ENCODE measurements at places on chromosomes 4 and X. TPM values are rescaled to one million over a fixed set of nuclear protein-coding genes. Genes with fewer than 3 reads are reported as not detected.

DNA sequence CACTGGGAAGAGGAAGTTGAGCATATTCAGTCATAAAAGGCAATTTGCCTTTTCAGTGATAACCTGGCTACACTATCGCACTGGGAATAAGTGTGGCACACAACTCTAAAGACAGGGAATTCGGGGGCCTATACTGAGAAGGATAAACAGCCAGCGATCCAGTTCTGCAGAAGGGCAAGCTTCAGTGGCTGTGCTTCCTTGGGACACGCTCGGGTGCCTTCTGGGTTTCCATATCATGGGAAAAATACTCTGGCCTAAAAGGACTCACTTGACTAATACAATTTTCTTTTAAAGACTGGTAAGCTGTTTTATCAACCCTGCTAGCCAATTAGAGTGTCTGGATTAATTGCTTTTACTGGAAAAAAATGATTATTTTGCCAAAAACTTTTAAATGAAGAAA lies 58.5 kb downstream of the TENM3 start:
- DNase-seq: no peak
- H3K27me3 ChIP-seq: no peaks in the 10 kb centered on the region
- no peaks in the 10 kb centered on the region for H3K36me3 ChIP-seq
- no peak overlapping the region for H3K4me3 ChIP-seq

- no peaks in the 10 kb centered on the region for H3K27me3 ChIP-seq
- H3K4me1 ChIP-seq: no peaks in the 10 kb centered on the region
- H3K36me3 ChIP-seq: no peaks in the 10 kb centered on the region
- H3K4me3 ChIP-seq: no peak overlapping the region
These were observed 30.1 kb downstream of the TEX13A start for GRCh38 chrX:105190252-105190853.

DNA sequence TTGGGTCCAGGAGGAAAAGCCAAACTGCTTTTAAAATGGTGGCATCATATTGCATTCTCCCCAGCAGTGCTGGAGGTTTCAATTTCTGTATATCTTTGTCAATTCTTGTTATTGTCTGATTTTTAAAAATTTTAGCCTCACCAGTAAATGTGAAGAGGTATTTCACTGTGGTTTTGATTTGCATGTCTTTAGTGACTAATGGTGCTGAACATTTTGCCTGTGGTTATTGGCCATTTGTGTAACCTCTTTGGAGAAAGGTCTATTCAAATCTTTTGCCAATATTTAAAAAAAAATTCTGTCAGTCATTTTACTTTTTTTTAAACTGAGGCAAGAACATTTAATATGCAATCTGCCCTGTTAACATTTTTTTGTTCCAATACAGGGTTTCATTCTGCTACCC lies 322.1 kb downstream of the TLL1 start:
- H3K36me3 ChIP-seq: no peaks in the 10 kb centered on the region
- H3K4me1 ChIP-seq: no peaks in the 10 kb centered on the region
- H3K27ac ChIP-seq: no peak overlapping the region
- H3K27me3 ChIP-seq: 0 out of 2 replicates have a peak, but pooled peaks cover 3% of the 10 kb centered on the region

- DNase-seq: no peak
- H3K27me3 ChIP-seq: no peaks in the 10 kb centered on the region
- peak overlapping the region; percentile 30 for H3K4me3 ChIP-seq
- H3K4me1 ChIP-seq: peaks cover 39% of the 10 kb centered on the region
- peaks cover 24% of the 10 kb centered on the region for H3K36me3 ChIP-seq
- H3K27ac ChIP-seq: peak overlapping the region; percentile 1
These were observed 8.3 kb downstream of the PPM1K start for GRCh38 chr4:88275949-88276515.

DNA sequence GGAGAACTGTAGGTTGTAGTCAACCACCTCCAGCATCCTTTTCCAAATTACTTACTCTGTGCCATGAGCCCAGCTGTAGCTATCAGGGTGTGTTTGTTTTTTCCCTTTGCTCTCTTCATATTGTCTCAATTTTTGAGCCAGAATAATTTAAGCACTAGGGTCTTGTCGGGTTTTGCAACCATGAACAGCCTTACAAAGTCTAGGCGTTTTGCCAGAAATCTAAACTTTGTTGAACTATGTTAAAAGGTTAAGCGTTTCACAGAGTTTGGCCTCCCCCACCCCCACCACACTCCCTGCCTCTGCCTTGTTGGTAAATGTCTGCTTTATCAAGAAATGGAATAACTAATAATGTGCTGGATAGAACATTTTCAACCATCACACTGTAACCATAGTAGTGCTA lies 190.6 kb upstream of the TTC29 start:
- no peak overlapping the region for H3K27ac ChIP-seq
- no peak overlapping the region for H3K4me3 ChIP-seq
- no peaks in the 10 kb centered on the region for H3K36me3 ChIP-seq
- no peak for DNase-seq
- no peaks in the 10 kb centered on the region for H3K4me1 ChIP-seq

DNA sequence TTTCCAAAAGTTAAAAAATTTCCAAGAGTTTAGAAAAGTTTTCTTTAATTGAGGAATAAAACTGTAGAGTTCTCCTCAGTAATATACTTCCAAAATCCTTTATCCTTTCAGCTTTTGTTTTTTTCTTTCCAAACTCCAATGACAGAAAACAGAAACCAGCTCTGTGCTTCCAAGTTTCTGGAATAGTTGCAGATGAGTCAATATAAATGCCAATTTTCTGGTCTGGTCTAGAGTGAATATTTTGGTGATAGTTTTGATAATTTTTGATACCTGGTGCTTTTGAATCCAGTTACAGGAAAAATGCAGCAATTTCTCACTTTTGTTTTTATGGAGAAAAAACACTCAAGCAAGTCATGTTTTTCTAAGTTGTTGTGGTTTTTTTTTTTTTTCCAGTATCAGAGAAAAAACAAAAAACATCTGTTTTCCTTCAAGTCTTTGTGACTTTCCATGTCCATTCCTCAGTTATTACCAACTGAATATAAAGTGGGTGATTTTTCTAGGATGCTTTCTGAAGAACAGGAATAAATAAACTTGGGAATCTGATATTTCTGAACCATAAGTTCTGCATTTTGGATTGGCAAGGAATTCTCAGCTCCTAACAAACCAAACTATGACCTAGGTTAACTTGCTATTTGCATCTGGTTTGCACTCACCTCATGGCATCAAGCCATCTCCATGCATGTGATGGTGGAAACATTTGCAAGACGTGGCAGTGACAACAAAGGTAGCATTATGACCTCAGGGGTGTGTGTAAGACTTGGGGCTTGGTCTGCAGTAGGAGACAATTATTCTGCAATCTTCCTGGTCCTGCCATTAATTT lies 139.1 kb downstream of the VEGFC start:
- no peak for DNase-seq
- no peaks in the 10 kb centered on the region for H3K27me3 ChIP-seq
- H3K27ac ChIP-seq: no peak overlapping the region
- no peaks in the 10 kb centered on the region for H3K36me3 ChIP-seq
- H3K4me1 ChIP-seq: no peaks in the 10 kb centered on the region

- H3K36me3 ChIP-seq: no peaks in the 10 kb centered on the region
- no peak overlapping the region for H3K27ac ChIP-seq
- H3K4me3 ChIP-seq: no peak overlapping the region
- H3K4me1 ChIP-seq: no peaks in the 10 kb centered on the region
These were observed 130.2 kb downstream of the ENOX2 start for GRCh38 chrX:130772776-130773143.

DNA sequence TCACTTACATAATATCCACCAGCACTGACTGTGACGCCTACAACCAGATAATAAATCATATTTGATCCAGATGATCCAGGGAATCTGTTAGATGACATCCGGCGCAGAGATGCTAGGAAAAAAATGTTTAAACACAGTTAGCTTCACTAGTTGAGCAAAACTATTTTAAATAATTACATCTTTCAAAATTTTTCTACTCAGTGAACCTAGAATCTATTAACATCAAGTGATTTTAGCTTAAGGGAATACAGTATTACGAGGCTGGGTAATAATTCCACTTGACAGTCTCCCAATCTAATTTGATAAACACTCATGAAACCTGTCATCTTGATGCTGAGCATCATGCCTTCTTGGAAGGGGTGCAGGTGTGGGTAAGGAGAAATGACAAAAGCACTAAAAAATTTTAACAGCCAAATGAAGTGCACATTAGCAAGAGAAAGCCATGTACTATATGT lies 4.7 kb downstream of the MGARP start:
- no peak overlapping the region for H3K27ac ChIP-seq
- no peak for DNase-seq
- H3K27me3 ChIP-seq: peaks cover 15% of the 10 kb centered on the region
- no peak overlapping the region for H3K4me3 ChIP-seq

DNA sequence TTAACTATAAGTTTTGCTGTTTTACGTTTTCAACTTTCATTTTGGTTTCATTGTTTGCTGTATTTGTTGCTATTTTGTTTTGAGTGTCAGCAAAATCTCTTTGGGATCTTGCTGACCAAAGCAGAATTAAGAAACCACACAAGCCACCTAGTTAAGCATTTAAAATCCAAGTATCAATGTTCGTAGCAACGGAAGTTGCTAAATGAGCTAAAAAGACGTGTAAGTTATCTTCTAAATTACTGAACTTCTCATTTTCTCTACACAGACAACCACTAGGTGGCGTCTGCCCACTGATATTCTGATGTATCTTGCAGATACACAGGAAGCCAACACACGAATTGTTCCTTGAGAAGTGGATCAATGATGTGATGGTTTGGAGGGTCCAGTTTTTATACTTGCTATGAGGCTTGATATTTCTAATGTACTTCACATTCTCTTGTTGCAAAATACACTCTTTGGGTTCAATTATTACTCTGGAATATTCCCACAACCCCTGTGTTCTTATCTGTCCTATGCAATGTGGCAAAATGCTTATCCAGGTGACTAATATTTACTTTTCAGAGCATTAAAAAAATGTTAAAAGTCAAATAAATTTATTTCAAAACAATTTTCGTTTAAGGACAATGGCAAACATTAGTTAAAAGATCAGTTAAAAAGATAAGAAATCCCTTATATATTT lies 250.5 kb downstream of the TECRL start:
- peak; percentile 19 for DNase-seq
- H3K4me3 ChIP-seq: no peak overlapping the region
- H3K27me3 ChIP-seq: no peaks in the 10 kb centered on the region
- no peaks in the 10 kb centered on the region for H3K36me3 ChIP-seq
- H3K27ac ChIP-seq: no peak overlapping the region

DNA sequence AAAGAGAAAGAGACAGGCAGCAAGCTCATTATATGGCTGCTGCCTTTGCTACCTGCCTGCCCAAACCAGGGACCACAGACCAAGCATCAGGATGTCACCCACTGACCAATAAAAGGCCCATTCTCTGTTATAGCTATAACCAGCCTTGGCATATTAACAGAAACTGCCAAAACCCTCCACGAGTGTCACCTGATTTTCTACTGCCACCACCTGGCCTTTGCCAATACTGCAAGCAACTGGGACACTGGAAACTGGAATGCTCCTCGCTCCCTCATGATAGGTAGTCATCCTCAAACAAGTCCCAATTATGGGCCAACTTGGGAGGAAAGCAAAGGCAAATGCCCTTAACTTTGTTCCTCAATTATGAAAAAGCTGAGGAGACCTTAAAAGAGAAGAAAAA lies 76.0 kb downstream of the SPIN4 start:
- no peak overlapping the region for H3K4me3 ChIP-seq
- H3K4me1 ChIP-seq: no peaks in the 10 kb centered on the region
- DNase-seq: peak; percentile 7
- no peaks in the 10 kb centered on the region for H3K36me3 ChIP-seq
- no peaks in the 10 kb centered on the region for H3K27me3 ChIP-seq

The CCKAR gene
- total RNA-seq: not detected

The BMP3 gene
- 1.2 TPM for total RNA-seq

The USP9X gene
- total RNA-seq: 55.6 TPM

The MRFAP1L1 gene
- total RNA-seq: 44.0 TPM

The TRO gene
- total RNA-seq: 0.16 TPM

All from GM12878 (cell line).